ENCODE measurements at places on chromosomes 5 and 9.

- no peak for DNase-seq
These were observed 5.1 kb downstream of the SPAAR start for GRCh38 chr9:35914301-35914807.

DNA sequence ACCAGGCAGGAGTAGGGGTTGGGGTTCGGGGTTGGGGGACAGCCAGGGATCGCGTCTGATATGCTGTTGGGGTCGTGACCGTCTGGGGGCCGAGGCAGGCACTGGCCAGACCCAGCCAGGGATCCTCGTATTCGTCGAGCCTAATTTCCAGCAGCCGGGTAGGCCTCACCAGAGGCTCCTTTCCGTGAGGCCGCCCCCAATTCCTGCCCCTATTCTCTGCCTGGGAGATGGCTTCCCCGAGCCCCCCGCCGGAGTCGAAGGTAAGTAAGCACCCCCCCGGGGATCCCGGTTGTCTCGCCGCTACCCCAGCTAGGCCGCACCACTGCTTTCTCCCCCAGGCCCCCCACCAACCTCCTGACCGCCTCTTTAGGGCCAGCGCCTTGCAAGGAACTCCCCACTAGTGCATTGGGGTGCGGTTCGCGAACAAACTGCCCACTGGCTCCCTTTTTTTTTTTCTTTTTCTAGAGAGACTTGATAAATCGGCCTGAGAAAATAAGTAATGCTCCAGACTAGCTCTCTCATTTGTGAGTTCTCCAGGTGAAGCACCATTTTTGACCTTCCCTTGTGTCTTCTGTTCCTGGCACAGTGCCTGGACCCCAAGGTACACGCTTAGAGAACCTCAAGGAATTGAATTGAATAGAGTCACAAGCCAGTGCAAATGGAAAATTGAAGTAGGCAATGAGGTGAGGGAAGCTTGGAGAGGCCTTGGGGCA is 435 bp downstream of the ZNF189 start:
- DNase-seq = no peak

- no peak for DNase-seq
These were observed 75.0 kb upstream of the TNC start for GRCh38 chr9:115192835-115193525.

DNA sequence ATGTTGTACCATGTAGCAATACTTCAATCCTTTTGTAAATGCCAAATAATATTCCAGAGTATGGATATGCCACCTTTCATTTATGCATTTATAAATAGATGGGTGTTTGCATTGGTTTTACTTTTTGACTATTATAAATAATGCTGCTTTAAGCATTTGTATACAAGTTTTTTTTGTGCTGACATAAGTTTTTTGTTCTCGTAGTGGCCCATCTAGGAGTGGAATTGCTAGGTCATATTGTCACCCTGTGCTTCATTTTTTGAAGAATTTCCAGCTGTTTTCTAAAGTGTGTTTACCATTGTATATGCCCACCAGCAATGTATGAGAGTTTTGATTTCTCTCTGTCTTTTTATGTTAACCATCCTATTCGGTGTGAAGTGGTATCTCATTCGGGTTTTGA is 6.9 kb downstream of the ADGRV1 start:
- no peak for DNase-seq

- no peak for DNase-seq
These were observed 1.9 kb upstream of the RNF38 start for GRCh38 chr9:36401897-36402480.

- DNase-seq = peak; percentile 52
These were observed 3.8 kb downstream of the CAVIN4 start for GRCh38 chr9:100581661-100582060.

DNA sequence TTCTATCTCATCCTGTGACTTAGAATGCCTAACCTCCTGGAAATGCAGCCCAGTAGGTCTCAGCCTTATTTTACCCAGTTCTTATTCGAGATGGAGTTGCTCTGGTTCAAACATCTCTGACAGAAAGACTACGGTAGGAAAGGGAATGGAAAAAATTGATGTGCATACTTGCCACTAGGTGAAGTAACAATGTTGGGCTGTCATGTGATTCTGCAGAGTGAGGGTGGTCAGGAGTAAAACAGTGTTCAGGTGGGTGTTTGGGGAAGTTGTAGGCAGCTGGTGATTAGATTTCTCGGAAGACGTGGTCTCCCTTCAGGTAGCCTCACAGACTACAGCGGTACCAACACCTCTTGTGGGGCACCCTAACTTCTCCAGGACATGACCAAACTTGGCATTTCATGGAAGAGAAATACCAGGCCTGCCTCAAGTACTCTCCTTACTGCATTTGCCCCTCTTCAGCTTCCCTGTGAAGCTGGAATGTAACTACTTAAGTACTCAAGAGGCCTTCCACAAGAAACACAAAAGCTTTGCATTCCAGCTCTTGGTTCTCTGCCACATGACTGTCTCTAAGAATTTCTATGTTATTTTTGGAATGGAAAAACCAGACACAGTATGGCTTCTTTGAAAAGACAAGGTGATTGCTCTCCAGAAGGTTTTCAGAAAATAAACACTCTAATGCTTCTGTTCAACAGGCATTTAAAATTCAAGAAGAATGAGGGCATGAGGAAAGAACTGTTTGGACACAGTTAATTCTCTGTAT is 17.4 kb upstream of the ENTREP1 start:
- no peak for DNase-seq

DNA sequence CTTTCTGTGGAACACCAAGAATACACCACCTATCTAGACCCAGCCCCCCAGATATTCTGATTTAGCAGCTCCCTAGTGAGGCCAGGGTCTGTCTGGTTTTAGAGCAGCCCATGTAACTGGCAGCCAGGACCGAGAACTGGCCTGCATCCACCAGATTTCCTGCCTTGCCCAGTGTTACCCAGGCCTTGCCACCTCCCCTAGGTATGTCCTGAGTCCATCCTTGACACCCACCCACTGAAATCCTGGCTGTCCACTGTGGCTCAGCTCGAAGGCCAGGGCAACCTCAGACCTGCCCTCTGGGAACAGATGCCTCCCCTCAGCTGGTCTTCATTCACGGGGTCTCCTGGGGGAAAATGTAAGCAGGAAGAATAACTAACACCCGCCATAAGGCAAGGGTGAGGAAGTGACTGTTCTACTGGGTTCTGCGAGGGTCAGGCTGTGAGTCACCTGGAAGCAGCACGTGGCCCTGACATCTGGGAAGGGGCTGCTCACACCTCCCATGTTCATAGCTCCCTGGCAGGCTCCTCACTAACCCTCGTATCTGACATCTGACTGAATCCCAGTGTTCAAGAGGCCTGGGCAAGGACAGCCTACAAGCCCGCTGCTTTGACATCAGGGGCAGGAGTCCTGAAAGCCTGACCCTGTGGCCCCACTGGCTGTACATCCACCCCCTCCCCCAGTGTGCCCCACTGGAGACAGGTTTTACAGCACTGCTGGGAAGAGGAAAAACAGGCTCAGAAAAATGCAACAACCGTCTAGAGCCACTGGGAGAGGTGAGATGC is 72.7 kb downstream of the SEMA4D start:
- DNase-seq = no peak

- DNase-seq = no peak
These were observed 149.6 kb downstream of the DROSHA start for GRCh38 chr5:31382051-31382878.

GRCh38 chr9:92603100-92603499 is 66.8 kb downstream of the IPPK start:
- DNase-seq = no peak

DNA sequence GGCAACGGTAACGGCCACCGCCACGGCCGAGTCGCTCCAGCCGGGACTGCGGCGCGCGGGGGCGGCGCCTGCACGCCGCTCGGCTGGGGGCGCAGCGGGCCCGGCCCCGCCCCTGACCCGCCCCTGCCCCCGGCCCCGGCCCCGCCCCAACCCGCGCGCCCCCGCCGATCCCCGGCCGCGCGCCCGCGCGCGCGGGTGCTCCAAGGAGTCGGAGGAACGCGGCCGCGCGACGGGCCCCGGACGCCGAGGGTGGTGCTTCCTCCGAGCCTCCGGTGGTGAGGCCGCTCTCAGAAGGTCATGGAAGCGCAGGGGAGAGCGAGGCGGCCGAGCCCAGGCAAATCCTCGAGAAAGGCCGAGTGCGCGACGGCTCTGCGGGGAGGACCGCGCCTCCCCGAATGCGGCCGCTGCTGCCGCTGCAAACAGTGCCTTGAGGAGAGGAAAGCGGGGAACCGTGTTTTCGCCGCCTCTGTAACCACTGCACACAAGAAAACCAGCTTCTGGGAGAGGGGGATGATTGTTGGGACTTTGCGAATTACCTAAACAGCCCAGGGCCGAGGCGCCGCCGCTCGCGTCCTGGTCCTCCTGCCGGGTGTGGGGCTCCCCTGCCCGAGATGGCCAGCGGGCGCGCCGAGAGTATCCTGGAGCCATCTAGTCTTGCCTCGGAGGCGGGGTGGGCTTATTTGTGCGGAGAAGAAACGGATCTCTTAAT is at the start of gene LIFR:
Gene LIFR, minus strand, starts transcription at position 48 of the 709 bp plus-strand sequence. CDS start 25,999 bp downstream, outside the sequence.
- peak; percentile 83 for DNase-seq

DNA sequence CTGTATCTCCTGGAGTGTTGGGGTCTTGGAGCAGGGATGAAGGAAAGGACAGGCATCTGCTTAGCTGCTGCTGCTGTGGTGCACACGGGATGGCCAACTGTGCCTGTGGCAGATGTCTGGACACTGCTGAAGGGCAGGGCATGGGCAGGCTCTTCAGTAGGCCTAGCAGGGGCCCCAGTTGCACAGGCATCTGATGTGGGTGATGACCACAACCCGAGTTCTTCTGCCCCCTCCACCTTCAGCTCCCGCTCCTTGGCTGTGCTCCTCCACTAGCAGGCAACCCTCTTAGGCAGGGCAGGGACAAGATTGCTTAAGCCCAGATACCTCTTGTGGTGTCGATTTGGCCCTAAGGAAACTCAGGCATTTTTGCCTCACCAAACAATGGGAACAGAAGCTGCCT is 9.0 kb upstream of the MEGF10 start:
- DNase-seq = no peak

DNA sequence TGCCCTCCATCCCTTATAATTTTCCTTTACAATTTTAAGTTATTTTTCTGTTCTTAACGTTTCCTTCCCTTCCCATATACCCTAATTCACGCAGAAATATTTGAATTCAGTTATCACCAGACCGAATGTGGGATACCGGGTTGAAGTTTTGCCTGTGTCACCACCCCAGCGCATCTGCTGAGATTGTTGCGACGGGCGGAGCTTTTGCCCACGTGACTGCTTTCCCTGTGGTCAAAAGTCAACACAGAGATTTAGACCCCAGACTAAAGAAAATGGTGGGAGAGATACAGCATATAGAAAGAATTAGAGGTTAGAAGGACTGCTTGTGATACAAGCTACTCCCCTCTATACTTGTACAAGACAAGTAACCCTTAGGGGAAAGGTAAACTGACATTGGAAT is 326.4 kb upstream of the CTNND2 start:
- no peak for DNase-seq

- no peak for DNase-seq
These were observed 116.9 kb downstream of the RAB3C start for GRCh38 chr5:58699762-58700118.

DNA sequence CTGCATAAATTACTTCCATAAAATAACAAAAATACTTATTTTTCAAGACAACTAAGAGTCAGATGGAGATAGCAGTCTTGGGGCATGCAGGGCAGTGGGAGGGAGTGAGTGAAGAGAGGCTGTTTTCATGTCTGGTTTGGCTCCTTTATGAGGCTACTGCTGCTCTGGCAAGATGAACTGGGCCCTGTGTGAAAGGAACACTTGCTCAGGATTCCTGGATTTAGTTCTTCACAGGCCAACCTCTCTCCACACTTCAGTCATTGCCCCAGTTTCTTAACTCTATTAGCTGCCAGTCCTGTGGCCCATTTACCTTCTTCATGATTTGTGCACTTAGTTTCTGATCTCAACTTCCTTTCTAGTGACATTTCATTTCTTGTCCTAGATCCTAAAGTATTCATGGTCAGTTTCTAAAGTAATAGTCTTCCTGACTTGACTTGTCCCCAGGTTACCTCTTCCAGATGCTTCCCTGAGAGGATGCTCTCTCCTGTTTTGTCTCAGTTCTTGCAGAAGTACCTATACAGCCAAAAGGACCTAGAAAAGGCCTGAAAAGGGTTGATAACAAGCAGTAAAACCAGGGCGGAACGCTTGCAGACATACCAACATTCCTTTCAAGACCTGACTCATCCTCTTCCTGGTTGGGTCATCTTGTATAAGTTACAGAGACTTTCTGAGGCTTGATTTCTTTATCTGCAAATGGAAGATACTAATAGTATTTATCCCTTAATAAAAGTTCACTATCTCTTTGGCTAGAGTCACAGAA is 77.0 kb upstream of the ZFAND5 start:
- peak; percentile 15 for DNase-seq

- DNase-seq = no peak
These were observed 20.9 kb downstream of the ZNF474 start for GRCh38 chr5:122150215-122150614.

GRCh38 chr5:4947893-4948536 is 192.1 kb upstream of the ADAMTS16 start:
- DNase-seq = no peak

- DNase-seq = no peak
These were observed 7.6 kb downstream of the IL9 start for GRCh38 chr5:135887881-135888614.

All from Ammon's horn (tissue), 1 donor.